ENCODE measurements at places on chromosomes 3 and 15.

DNA sequence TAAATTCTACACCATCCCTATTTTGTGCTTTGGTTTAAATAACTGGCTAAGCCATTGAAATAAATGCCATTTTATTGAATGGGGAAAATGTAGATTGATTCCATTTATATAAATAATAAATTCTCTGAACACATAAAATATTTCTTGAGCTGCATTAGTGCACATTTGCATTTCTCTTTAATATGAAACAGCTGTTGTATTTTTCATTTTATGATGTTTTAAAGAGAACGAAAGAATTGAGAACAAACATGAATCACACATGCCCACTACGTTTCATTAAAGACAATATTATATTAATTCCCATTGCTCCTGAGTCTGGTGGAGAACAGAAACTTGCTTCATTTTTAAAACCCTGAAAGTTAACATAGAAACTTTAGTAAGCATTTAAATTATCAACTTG is 235.7 kb upstream of the CFAP20DC start:
- no peak for DNase-seq

- DNase-seq: no peak
These were observed 17.8 kb downstream of the ZBTB38 start for GRCh38 chr3:141386126-141386488.

DNA sequence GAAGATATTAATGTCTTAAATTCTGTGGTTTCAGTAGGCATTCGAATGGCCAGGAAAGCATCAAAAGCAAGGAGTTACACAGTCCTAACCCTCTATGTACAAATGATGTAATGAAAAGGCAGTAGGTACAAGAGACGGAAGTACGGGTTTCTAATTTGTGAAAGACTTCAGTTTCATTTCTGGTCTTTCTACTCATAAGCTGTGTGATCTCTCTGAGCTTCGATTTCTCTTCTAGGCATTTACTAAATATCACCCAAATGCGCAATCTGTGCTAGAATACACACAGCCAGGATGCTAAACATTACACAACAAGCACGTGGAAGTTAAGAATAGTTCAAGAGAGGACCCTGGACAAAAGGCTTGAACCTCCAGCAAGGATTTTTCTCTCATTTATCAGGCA is 17.9 kb upstream of the STIMATE start:
- DNase-seq: no peak

- DNase-seq: no peak
These were observed 1.2 kb downstream of the TTC23 start for GRCh38 chr15:99248000-99248715.
